ENCODE measurements at places on chromosomes 7 and 10. TPM values are rescaled to one million over a fixed set of nuclear protein-coding genes. Genes with fewer than 3 reads are reported as not detected.

GRCh38 chr7:45682358-45682735 is 108.2 kb downstream of the ADCY1 start:
- ATAC-seq, result no peak

- ATAC-seq, result no peak
Measured at GRCh38 chr7:105210721-105211205, 178.0 kb downstream of the SRPK2 start.

The CDH23 gene
- total RNA-seq, result 0.09 TPM

- no peak for ATAC-seq
Measured at GRCh38 chr7:115293628-115294240, 371.8 kb downstream of the MDFIC start.

GRCh38 chr7:81590131-81590530 is 179.7 kb downstream of the HGF start:
- ATAC-seq, result no peak

Data from activated T-helper 17 cell treated with anti-CD3 and anti-CD28 coated beads, Interleukin-2, amount 50 U/mL, for 72 hours (primary cell).